Fibroblast of skin of right biceps (primary cell): ENCODE measurements at places on chromosomes 1 and 21.

DNA sequence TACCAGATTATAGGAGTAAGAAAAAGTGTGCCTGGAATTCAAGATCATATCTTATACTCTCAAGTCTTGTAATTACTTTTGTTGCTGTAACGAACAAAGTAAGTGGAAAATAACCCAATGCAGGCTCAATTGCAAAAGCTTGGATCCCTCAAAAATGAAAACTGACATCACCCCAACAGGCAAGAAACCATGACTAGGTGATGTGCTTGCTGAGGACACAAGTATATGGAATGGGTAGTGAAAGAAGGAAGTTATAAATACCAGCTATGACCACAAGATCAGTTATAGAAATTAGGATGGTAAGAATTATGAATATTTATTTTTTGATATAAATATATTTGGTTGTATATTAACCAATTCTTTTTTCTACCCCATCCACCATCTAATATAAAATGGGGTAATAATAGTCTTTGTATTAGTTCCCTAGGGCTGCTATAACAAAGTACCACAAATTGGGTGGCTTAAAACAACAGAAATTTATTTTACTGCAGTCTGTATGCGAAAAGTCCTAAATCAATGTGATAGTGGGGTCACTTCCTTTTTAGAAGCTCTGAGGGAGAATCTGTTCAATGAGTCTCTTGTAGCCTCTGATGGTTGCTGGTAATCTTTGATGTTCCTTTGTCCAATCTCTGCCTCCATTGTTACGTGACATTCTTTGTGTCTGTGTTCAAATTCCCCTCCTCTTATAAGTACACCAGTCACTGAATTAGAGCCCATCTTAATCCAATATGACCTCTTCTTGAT lies 45.0 kb downstream of the DUSP10 start:
- no peak for DNase-seq

DNA sequence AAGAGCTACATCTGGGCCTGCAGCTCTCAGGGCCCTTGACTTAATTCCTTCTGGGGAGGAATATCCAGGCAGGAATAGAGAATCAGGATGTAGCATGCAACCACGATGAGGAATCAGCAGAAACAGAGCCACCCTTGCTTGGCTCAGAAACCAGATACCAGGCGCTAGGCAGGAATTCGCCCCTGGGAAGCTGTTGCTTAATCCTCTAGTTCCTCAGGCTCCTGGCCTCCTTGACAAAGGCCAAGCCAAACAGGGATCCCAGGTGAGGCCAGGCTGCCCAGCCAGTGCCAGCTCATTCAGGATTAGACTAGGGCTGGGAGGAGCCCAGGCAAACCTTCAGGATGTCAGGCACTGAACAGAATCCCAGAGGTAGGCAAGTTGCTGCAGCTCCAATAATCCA lies 48.2 kb upstream of the IRF2BP2 start:
- DNase-seq: peak; percentile 75

DNA sequence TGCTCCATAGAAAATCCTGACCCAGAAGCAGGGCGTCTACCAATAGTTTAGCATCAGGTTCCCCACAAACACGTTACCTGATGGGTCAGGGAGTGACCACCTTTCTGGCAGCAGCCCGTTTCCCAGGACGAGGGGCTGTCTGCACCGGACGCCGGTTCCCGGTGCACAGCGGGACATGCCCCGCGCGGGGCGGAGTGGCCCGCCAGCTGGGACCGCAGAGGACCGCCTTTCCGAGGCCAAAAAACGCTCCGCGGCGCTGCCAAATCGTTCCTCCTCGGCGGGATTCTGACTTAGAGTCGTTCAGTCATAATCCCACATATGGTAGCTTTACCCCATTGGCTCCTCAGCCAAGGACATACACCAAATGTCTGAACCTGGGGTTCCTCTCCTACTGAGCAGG lies 126.1 kb downstream of the LIPI start:
- no peak for DNase-seq

DNA sequence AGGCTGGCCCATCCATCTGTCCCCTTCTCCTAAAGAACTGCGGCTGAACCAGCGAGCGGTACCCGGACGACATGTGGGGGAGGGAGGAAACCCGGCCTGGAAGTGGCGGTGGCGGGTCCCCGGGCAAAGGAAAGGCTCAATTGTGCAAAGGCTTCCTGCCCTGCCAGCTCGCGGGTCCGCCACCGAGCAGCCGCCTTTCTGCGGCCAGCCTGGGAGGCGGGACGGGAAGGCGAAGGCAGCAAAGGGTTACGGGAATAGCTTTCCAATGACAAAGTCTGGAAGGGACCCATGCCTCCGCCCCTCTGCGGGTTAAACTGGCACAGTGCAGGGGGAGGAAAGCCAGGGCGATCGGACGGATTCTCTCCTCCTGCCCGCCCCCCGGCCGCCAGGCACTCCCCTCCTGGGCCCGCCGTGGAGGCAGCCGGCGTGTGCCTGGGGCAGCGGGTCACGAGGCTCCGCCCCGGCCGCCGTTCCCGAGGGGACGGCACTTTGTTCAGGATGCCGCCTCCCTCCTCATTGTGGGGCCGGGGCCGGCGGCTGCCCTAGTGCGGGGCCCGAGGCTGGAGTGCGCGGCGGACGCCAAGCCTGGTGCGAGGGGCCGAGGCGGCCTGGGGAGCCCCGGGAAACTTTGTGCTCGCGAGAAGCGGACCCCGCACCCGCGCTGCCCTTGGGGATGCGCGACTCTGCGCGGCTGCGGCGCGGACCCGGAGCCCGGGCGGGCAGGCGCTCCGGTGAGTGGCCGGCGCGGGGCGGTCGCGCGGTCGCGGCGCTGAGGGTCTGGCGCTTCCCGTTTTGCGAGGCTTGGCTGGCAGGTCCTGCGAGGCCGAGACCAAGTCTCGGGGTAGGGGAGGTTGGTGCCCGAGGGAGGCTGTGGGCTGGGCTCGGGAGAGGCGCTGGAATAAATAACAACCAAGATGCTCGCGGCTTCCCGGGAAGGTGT lies at the start of gene NAV1:
TSS of gene NAV1 (plus strand) at position 516 of the 940 bp plus-strand sequence. CDS start 83,758 bp downstream, outside the sequence.
- DNase-seq: peak; percentile 95

DNA sequence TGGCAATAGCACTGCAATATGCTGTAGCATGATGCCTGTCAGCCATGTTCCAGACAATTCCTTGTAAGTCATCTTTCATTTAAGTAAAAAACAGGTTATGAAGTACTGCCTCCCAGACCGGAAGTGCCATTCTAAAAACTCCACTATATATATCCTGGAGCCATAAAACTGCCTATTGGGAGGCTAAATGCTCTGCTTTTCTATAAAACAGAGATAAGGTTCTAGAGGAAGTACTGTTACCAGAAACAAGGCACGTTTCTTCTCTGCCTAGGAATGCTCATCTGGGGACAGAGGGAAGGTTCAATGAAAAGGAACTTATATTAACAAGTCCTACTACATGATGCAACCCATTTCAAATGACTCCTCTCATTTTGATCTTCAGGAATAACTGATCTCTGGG lies 66.8 kb downstream of the GPR137B start:
- DNase-seq: no peak

- DNase-seq: no peak
Observed at GRCh38 chr1:213666113-213666512, 321.7 kb upstream of the PROX1 start.

GRCh38 chr21:42252778-42253340 lies 33.9 kb downstream of the ABCG1 start:
- DNase-seq: no peak

GRCh38 chr1:200328379-200328778 lies 81.5 kb downstream of the ZNF281 start:
- DNase-seq: peak; percentile 61

GRCh38 chr1:200374569-200375295 lies 35.1 kb downstream of the ZNF281 start:
- DNase-seq: peak; percentile 91

GRCh38 chr1:43521078-43521477 lies 9.6 kb upstream of the PTPRF start:
- no peak for DNase-seq

- no peak for DNase-seq
Observed at GRCh38 chr1:89584211-89584610, 48.7 kb upstream of the LRRC8C start.

GRCh38 chr1:186681121-186681520 lies 898 bp upstream of the PTGS2 start:
- DNase-seq: no peak

GRCh38 chr1:176416777-176417176 lies 46.2 kb upstream of the PAPPA2 start:
- no peak for DNase-seq

DNA sequence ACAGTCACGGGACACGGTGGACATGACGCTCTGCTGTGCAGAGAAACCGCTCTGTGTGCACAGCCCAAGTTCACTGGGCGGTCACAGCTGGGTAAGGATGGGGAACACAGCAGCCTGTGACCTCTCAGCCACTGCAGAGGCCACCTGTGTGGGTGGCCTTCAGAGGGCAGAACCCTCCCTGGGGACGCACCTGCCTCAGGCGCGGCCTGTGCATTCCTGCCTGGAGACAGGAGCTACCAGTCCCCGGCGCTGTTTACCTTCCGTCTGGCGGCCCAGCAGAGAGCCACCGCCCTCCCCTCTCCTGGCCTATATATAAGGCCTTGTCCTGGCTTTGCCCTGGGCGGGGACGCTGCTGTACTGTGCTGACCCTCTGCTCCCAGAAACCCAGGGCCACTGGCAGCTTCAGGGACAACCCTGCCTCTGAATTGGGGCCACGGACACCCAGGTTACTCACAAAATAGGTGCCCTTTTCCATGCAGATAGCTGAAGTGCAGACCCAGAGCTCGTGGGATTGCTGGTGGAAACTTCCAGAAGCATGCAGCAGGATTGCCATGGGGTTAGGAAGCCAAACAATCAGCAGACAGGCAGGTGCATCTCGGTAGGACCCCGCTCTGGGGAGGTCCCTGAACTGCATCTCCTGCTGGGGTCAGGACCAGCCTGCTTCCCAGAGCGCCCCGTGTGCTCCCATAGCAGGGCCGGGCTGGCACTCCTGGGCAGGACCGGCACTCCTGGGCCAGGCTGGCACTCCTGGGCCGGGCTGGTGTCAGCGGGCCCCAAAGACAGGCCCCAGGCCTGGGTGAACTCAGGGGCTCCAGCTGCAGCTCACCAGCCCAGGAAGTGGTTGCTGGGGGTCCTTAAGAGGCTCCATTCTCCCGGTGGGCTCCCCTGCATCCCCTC lies 83.6 kb downstream of the SIK1 start:
- no peak for DNase-seq

DNA sequence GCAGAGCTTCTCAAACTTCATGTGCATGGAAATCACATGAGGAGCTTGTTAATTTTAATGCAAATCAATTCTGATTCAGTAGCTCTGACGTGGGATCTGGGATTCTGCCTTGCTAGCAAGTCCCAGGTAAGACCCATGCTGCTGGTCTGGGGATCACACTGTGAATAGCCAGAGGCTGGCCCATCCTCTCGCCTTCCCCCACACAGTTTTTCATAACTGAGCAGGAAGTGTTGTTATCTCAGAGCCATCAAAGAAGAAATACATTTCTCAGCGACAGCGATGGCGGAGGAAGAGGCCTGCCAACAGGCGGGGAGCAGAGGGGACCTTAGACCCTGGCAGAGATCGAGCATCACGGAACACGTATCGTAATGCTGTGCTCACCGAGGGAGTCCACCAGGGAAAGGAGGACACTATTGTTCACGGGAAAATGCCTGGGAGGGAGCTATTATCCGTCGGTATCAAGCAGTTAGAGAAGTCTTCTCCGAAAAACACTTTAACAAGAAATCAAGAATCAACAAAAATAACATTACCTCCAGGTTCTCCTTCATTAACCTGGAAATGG lies 268.9 kb upstream of the TMEM51 start:
- no peak for DNase-seq

DNA sequence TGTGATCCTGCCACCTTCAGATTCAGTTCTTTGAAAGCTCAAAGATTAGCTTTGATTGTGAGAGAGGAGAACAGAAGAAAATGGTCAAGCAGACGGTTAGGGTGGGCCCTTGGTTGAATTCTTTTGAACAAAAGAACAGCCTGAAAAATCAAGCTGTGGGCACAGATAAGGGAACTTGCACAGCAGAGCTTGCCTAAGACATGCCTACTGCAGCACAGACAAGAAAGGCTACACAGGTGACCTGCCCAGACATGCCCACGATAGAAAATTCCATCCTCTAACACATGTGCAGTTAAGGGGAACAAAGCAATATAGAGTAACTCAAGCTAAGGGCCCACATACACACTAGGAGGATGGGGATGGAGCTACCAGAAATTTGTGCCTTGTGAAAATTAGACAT lies 512.5 kb upstream of the LRRC7 start:
- DNase-seq: no peak

DNA sequence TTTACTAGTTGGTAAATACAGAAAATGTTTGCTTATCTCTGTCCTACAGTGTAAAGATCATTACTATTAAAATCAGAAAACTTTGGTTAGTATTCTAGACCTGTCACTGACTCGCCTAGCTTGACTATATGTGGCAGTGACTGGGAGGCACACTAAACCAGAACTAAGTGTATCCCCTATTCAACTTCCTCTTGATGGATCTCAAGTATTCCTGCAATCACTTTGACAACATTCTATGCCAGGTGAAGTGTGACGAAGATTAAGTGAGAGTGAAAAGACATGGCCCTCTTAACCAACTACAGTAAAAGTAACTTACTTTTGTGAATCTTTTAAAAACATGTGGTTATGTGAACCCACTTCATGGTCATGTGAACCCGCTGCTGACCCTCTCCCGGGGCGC lies 223.0 kb upstream of the ADAMTS5 start:
- no peak for DNase-seq

DNA sequence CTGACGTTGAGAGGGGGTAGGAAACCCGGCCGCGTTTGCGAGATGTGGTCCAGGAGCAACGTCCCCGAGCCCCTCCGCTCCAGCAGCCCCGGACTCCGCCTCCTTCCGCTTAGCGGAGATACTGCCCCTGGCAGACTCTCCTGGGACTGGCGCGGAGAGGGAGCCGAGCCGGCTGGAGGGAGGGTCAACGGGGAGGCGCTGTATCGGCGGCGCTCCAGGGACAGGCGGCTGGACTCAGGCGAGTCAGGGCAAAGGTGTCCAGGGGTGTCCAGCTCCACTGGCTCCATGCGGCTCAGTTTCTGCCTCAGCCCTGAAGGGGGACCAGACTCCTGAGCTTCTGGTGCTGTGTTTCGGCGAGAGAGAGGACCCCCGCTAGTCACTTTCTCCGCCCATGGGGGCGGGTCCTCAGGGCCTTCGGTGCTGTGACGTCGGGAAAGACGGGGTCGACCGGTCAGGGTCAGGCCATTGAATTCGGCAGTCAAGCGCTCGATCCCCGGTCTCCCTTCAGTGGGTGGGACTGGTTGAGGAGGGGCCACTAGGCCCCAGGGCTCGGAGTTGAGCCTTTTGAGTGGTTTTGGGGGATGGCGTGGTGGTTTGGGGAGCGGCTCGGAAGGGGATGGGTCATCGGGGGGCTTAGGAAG lies 2.8 kb upstream of the LIX1L start:
- DNase-seq: peak; percentile 65

DNA sequence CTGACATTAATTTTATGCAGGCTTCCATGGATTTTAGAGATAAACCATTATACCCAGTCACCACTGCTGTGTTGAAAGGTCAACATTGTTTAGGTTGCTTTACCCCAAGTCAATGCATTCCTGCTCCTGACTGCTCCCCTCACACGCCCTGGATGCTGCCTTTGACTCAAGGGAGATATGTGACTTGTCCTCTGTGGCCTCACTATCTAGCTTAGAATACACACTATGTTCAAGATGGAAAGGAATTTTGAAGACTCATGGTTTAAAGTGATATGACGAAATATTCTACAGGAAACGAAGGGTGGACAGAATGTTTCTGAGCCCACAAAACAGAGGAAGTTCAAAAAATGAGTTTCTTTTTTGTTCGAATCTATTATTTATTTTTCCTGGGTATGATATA lies 170.4 kb upstream of the NR5A2 start:
- DNase-seq: peak; percentile 77

- no peak for DNase-seq
Observed at GRCh38 chr21:45095505-45095904, 21.1 kb downstream of the ADARB1 start.

- DNase-seq: no peak
Observed at GRCh38 chr1:39082010-39082799, 56.1 kb downstream of the NDUFS5 start.
